ENCODE measurements at places on chromosomes 4 and X.

DNA sequence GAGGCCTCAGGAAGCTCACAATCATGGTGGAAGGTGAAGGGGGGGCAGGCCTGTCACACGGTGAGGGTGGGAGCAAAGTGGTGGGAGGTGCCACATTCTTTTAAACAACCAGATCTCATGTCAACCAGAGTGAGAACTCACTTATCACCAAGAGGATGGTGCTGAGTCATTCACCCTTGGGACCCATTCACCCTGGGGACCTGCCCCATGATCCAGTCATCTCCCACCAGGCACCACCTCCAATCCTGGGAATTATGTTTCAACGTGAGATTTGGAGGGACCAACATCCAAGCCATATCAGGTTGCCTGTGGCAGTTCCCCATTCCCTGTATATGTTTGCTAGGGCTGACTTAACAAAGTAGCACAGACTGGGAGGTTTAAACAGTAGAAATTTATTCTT is 318.4 kb upstream of the CLNK start:
- DNase-seq, result no peak

- DNase-seq, result no peak
These were observed 22.3 kb downstream of the GAK start for GRCh38 chr4:909821-910220.

GRCh38 chr4:1855333-1856070 is 454 bp downstream of the LETM1 start:
- DNase-seq, result no peak

DNA sequence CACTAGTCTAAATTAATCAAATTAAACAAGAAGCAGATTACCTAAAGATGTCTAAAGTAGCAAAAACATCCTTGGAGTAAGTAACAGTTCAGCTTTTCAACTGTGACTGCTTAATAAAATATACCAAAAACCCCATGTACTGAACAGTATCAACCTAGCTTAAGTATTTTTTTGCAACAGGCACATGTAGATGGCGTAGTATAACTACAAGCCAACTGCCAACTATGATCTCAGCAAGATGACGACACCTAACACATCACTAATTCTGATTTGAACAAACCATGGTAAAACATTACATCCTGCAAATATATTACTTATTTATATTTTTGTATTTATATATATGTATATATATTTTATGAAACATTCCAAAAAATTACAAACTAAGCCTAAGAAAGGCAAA is 24.5 kb downstream of the DHX15 start:
- DNase-seq, result no peak

DNA sequence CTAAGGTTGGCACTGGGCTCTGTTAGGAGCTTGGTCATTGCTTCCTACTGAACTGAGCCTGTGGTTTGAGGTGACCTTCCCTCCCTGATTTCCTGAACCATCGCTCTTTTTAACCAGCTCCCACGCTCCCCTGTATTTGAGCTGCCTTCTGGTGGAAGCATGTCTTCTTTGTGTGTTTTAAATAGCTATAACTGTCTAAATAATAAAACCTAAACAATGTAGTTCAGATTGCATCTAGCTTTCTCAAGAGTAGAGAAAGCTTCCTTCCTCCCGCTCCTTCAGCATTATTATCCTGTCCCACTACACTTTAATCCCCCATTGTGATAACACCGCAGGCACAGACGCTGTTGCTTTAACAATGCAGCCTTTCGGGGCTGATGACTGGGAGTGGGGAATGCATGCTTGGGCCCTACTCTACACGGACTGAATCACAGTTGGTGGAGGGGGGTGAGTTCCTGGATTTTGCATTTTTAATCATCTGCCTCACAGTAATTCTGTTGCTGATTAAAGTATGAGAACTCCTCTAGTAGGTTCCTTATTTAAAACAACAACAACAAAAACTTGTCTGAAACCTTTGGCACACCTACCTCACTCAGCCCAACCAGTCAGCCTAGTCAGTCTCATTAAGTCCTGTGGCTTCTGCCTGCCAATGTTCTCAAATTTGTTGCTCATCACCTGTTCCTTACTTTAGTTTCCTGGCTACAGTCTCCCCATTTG is 6.6 kb downstream of the SMS start:
- DNase-seq, result no peak

GRCh38 chr4:2260344-2261109 is 1.4 kb downstream of the MXD4 start:
- no peak for DNase-seq

DNA sequence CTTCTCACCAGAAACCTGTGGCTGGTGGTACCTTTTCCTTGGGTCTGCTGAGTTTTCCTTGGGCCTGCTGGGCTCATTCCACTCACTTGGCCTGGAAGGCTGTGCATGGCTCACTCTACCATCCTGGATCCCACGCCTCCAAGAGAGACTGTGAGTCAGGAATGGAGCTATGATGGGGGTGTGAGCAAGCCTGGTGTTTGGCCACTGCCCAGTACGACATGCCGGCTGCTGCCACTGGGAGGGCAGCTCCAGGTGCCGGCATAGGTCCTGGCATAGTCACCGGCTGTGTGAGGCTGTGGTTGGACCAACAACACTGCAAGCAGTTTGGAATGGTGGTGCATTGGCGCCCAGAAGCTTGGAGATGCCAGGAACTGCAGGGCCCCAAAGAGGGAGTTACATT is 721.7 kb downstream of the PCDH18 start:
- no peak for DNase-seq

- no peak for DNase-seq
These were observed 31.1 kb upstream of the WDR17 start for GRCh38 chr4:176034499-176034898.

GRCh38 chrX:69237236-69237635 is 72.0 kb upstream of the PJA1 start:
- no peak for DNase-seq

DNA sequence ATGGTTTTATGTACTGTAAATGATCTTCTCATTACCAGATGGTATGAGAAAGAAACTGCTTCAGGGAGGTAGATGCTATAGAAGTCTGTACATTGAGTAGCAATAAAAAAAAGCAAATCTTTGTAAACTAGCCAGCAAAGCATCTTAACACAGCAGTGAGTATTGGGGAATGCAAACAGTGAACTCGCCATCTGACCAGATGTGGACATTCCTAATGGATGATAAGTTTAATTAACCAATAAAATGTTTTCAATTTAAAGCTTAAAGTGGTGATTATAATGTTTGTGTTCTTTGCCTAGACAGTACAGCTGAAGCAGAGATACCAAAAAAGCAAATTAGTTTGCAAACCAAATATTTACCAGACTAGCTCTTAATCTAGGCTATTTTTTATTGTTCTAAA is 1144.2 kb downstream of the FAT4 start:
- no peak for DNase-seq

DNA sequence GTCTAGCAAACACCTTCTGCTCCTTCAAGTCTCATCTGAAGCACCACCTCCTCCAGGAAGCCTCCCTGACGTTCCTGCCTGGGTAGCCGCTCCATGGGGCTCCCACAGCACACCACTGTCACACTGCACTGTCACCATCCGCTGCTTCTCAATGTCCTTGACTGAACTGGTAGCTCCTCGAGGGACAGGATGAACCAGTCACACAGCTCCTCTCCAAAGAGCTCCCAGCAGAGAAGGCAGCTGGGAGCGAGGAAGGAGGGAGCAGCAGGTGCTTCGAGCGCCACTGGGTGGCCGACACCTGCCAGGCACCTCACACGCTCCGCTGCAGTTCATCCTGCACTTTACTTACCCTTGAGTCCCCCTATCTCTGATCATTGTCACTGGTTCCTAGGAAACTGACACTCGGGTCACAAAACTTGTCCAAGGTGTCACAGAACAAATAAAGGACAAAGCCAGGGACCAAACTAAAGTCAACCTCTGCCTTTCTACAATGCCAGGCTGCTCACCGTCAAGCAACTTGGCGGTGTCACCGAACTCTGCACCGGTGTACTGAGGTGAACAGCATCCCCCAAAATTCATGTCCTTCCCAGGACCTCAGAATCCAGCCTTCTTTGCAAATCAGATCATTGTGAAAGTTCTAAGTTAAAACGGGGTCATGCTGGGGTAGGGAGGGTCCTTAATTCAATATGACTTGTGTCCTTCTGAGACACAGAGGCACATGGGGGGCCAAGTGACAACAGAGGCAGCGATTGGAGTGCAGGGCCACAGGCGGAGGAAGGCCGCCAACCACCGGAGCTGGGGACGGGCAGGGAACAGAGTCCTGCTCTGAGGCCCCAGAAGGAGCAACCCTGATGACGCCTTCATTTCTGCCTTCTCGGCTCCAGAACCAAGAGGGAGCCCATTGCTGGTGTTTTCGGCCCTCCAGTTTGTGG is 5.5 kb upstream of the S100P start:
- DNase-seq, result no peak
